NCI-H187 treated with DMSO at 0.1 percent for 48 hours (cell line): ENCODE measurements at places on chromosomes 1 and 21.

GRCh38 chr1:99146129-99146848 is 118.0 kb upstream of the PLPPR4 start:
- DNase-seq = no peak

DNA sequence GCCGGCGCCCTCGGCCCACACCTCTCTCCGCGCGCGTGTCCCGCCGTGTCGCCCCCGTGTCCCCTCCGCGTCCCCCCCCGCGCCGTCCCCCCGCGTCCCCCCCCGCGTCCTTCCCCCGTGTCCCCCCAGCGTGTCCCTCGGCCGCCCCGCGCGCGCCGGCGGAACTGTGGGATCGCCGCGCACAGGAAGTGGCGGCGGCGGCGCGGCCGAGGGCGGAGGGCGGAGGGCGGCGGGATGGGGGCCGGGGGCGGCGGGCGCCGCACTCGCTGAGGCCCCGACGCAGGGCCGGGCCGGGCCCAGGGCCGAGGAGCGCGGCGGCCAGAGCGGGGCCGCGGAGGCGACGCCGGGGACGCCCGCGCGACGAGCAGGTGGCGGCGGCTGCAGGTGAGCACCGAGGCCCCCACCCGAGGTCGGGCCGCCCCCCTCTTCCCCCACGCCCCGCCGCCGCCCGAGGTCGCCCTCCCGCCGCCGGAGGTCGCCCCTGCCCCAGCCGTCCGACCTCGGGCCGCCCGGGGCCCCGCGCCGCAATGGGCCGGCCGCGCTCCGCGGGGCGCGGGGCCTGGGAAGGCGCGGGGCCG is at the start of gene AGPAT3:
TSS of gene AGPAT3 (plus strand) at position 262 of the 578 bp plus-strand sequence. CDS start 94,459 bp downstream, outside the sequence.
- DNase-seq = no peak

DNA sequence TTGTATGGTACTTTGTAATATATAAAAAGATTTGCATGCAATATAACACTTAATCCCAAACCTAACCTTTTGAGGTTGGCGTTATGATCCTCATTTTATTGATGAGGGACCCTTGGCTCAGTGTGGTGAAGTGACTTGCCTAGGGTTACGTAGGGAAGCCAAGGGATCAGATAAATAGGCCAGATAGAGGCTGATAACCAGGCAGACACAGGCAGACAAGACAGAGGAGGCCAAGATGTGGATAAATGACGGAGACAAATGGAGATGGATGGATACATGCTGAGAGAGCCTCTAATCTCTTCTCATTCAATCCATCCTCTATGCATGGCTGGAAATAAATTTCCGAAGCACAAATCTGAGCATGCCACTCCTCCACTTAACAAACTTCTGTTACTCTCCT is 136.9 kb upstream of the SPATA6 start:
- DNase-seq = peak; percentile 65

GRCh38 chr1:16061266-16061665 is 12.2 kb downstream of the FAM131C start:
- DNase-seq = no peak

DNA sequence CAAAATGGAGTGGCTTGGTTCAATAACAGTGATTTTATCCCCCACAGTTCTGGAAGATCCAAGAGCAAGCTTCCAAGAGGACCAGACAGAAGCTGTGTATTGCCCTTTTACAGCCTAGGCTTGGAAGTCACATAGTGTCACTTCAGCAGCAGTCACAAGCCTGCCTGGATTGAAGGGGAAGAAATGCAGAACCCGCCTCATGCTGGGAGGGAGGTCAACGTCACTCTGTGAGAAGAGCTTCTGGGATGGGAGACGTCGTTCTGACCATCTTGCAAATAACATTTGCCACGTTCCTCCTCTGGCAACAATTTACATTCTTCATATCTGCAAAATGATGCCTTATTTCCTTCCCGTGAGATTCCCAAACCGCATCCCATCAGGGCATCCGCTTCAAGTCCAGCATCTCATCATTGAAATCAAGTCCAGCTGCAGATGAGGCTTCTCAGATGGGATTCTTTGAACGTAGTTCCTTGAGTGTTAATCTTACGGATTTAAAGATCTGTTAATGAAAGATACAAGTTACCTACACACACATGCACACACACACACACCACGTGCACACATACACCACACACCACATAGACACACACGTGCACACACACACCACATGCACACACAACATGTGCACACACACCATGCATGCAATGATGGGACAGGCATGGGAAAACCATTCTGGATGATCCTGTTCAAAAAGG is 23.9 kb upstream of the KIF1B start:
- no peak for DNase-seq

DNA sequence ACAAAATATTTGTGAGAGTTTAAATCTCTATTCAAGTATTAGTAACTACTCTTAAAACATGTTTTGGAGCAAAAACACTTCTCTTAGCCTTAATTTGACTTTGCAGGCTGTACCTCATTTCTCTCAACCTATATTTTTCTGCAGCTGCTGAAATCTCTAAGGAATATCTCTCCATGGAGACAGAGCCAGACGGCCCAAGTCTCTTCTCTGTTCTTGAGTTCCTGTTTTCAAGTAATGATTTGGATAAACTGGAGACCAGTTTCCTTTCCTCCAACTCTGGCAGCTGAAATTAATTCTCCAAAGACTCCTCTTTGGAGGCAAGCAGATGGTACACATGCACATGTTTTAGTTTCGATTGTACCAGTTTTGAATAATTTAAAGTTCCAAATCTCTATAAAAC is 659.7 kb upstream of the NEGR1 start:
- DNase-seq = no peak

- DNase-seq = no peak
Measured at GRCh38 chr1:227244339-227245118, 73.8 kb downstream of the CDC42BPA start.

DNA sequence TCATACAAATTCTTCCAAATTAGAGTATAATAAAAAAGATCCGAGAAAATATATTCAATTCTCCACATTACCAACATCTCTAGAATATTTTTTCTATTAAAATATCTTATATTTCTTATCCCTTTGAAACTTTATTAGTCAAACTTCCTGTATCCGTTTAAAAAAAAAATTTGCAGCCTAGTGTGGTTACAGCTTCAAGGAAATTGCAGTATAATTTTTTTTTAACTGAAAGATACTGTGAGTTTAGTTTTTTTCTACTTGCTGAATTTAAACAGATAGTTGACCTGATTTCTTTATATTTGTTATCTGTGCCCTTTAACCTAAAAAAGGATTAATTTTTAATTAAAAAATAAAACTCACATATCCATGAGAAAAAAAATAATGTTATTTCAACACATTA is 1.5 kb downstream of the RGS18 start:
- no peak for DNase-seq

DNA sequence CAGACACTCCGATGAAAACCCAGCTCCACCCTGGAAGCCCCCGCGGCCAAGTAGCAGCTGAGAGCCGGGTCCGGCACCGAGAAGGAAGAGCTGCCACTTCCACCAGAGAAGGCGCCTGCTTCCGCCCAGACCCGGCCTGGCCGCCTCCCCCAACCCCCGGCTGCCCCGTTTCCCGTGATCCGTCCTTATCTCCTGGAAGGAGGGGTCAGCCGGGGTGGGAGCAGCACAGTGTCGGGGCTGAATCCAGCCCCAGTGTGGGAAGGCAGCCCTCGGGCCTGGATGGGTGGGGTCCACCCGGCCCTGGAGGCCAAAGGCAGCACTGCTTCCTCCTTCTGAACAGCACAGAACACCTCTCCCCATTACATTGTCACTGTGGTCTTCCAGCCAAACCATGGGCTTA is 69.4 kb downstream of the MEGF6 start:
- DNase-seq = no peak

DNA sequence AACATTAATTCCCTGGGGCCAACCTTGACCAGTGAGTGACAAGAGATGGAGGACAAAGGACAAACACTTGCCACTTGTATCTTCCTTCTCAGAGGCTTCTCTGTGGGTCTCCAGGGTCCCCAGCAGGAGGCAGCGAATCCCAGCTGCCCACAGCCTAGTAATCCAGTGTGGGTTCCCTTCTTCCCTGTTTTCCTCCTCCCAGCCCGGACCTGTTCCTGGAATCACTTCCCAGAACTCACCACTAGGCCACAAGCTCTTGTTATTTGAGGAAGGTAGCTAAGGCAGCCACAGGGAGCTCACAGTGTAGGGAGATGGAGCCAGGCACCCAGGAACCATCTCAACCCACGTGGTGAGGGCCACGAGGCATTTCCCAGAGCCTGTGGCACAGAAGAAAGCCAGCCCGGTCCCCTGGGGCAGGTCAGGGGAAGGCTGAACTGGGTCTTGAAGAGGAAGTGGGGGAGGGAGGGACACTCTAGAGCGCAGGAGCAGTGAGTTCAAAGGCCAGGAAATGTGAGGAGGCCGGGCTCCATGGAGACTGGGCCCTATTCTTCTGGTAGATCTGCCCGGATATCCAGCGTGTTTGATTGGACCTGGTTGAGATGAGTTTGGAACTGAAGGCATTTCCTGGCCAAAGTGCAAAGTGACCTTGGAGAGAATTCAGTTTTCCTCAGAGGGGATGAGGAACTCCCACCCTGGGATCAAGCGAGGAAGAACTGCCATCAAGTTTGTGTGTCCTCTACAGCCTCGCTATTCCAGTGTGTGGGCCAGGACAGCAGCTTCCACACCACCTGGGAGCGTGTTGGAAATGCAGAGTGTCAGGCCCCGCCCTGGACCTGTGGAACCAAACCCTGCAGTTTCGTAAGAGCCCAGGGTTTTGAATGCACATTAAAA is 20.3 kb upstream of the C2CD2 start:
- DNase-seq = no peak

DNA sequence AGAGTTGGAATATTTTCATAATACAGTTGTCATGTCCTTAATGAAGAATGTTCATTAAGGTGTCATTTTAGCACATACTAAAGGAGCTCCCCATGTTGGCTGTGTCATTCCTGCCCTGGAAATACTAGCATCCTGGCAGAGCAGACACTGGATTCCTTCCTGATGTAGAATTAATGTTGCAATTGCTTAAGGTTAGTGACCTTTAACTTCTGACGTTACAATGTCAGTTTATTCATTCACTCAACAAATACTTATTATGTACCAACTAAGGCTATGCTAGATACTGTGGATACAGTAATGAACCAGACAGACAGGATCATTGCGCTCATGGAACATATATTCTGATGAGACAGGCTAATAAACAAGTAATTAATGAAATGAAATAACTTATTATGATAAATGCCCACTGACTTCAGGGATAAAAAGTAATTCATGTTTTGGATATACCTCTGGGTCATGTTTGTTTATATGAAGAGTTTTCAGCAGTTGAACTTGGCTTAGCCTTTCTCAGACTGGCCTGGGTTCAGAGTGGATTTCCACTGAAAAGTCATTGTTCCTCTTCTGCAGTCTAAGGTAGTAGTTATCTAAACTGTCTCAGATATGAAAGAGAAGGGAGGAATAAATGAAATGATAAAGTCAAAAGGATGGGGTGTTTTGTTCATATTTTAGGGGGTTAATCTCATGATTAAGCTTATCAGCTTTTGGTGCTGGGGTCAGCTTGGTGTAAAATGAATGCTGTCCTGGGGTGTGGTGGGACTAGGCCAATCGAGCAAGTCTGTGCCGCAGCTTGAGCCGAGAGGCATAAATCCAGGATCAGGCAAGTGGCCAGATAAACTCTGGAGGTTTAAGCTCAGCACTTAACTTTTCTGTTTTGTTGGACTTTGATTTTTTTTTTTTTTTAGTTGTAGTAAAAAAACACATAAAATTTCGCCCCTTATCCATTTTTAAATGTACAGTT is 43.3 kb upstream of the KCNQ4 start:
- no peak for DNase-seq

DNA sequence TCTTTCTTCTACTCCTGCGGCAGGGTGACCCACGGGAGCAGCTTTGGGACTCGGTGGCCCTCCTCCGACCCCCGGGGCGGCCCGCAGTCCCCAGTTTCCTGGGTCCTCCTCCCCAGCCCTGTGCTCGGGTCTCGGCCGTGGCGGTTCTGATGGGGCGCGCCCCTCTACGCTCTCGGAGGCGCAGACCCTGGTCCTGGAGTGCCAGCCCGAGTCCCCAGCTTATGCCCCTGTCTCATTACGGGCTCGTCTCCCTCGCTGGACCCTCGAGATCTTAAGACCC is 430 bp downstream of the BTG2 start:
- DNase-seq = no peak

- no peak for DNase-seq
Measured at GRCh38 chr1:115493834-115494233, 147.9 kb upstream of the VANGL1 start.

GRCh38 chr1:223515926-223516325 is 122.7 kb downstream of the CCDC185 start:
- DNase-seq = no peak
